RPMI7951 (cell line): ENCODE measurements at places on chromosomes 2 and 18. TPM values are rescaled to one million over a fixed set of nuclear protein-coding genes. Genes with fewer than 3 reads are reported as not detected.
A peak's percentile ranks its signal among the peaks of the same experiment; 100 is the strongest.

DNA sequence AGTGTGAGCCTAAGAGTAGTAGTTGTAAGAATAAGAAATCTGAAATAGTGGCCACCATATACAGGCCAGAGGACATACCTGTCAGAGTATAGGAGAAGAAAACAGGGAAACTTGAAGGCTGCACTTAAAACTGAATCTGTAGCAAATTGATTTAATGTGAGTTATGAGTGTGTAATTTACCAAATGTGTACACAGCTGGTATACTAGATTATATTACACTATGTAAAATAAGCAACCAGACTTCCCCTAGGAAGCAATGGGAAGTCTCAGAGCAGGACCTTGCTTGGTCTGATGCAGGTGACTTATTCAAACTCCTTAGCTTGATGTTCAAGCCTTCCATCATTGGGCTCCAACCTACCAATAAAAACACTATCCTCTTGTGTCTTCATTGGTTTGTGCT is 17.3 kb upstream of the EPC2 start:
- DNase-seq, result no peak

- no peak for DNase-seq
Observed at GRCh38 chr2:61272421-61273070, 110.6 kb downstream of the C2orf74 start.

DNA sequence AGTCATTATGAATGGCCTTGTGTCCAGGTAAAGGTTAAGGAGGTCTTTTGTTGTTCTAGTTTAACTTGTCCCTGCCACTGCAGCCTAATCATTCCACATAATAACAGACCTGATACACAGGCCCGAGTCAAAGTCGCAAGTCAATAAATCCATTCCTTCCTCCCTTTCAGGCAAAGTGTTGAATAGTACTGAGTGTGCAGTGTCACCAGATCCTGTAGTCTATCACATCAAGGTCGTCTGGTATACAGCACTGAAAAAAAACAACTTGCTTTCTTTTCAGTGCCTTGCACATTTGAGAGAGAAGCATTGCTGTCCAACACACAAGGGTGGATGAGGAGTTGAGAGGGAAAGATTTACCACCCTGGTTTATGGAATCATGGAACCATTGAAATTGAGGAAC is 606.2 kb downstream of the BCL11A start:
- DNase-seq, result no peak

GRCh38 chr2:170217778-170218251 is 39.9 kb downstream of the MYO3B start:
- DNase-seq, result peak; percentile 28

Gene C2orf80
- not detected in 2 replicates for total RNA-seq

DNA sequence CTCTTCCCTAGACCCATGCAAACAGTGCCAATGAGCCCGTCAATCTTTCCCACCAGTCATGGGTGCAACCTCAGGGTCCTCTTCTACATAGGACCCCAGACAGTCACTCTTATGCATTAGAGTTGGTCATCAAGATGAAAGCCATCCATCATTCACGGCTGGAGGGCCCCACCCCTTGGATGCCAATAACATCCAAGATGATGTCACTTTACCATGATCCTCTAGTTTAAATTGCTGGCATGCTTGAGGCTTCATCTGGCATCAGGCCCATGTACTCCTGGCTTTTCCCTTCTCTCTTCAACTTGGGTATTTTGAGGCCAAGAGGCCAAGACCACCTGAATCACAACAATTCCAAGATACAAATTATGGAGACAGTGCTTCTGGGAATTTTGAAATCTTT is 91.1 kb upstream of the MAPK4 start:
- no peak for DNase-seq

- DNase-seq, result peak; percentile 36
Observed at GRCh38 chr2:57760381-57760801, 286.2 kb upstream of the VRK2 start.

Gene CCDC102B
- 7.5 and 10.1 TPM in 2 replicates for total RNA-seq

DNA sequence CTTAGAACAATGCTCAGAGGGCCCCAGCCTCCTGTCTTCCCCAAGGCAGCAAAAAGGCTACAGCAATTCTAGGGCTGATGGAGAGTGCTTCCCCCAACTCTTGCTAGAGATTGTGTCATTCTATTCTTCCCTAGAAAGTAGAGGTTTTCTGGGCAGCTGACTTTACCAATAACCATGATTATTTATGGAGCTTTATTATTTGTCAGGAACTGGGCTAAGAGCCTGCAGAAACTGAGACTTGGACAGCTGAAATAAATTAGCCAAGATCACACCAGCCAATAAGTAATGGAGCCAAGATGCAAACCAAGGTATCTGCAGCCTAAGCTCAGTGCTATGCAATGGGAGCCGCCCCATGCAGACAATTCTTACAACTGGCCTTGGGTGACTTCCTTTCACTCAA is 84.8 kb downstream of the CCBE1 start:
- DNase-seq, result peak; percentile 22

- DNase-seq, result peak; percentile 53
Observed at GRCh38 chr2:222813177-222813843, 47.5 kb upstream of the ACSL3 start.

Gene TMEM37
- not detected in 2 replicates for total RNA-seq

GRCh38 chr2:132033949-132034348 is 127.8 kb downstream of the ANKRD30BL start:
- no peak for DNase-seq

GRCh38 chr2:101690547-101691152 is 6.9 kb upstream of the MAP4K4 start:
- no peak for DNase-seq

Gene ZNF521
- total RNA-seq, result 7.6 and 10.9 TPM in 2 replicates

Gene LRRC30
- total RNA-seq, result not detected in 2 replicates

DNA sequence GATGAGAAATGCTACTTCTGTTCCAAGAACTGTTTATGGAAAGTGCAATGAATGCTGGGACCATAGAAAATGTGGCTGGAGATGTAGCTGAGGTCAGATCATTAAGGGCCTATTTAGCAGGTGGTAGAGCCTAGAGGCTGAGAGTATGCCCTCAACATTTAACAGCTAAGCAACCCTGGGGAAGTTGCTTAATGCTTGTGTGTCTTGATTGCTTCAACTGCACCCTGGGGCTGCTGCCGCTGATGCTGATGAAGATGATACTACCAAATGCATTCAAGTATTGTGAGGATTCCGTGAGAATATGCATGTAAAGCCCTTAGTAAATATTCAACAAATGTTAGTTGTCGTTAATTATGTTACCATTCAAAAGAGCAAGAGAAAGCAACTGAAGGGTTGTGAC is 273.2 kb downstream of the BCL11A start:
- DNase-seq, result no peak

Gene DRC1
- total RNA-seq, result 0.24 TPM in 1 of 2 replicates, not detected in the other

Gene C1GALT1C1L
- 6.4 and 7.0 TPM in 2 replicates for total RNA-seq
